ENCODE measurements at places on chromosomes 4 and X.
A peak's percentile ranks its signal among the peaks of the same experiment; 100 is the strongest.

- no peak for DNase-seq
- no peak overlapping the region for H3K27ac ChIP-seq
- peaks cover 10% of the 10 kb centered on the region for H3K4me1 ChIP-seq
- no peak overlapping the region for H3K4me3 ChIP-seq
- peaks cover 5% of the 10 kb centered on the region for H3K36me3 ChIP-seq
These were observed 52.4 kb downstream of the PHOX2B start for GRCh38 chr4:41696131-41696530.

DNA sequence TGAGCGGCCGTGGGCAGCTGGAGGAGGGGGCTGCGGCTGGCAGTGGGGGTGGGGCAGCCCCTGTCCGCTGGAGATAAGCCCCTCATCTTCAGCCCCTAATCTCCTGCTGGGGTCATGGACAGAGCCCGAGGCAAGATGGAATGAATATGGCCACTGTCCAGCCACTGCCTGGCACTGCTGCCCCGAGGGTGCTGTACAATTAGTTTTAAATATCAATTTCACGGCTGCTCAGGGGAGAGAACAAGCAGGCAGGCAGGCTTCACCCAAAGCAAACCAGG is 64.1 kb upstream of the NKX1-1 start:
- no peak overlapping the region for H3K4me3 ChIP-seq
- H3K27me3 ChIP-seq, result peaks cover 6% of the 10 kb centered on the region
- H3K36me3 ChIP-seq, result peaks cover 14% of the 10 kb centered on the region
- DNase-seq, result no peak

DNA sequence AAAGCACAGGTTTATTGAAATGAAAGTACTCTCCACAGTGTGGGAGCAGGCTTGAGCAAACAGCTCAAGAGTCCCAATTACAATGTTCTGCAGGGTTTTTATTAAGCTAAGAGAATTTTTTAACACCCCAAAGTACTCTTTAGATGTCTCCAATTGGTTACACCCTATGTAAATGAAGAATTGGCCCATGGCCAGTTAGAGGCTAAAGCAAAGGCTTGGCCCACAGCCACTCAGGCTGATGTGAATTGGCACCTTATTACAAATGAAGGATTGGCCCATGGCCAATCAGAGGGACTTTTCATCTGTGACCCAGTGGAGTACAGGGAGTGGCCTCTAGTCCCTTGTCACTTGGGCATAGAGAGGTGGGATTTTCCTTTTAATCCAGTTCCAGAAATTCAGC is 30.1 kb upstream of the IQCM start:
- peaks cover 3% of the 10 kb centered on the region for H3K27me3 ChIP-seq
- no peak for DNase-seq
- no peak overlapping the region for H3K4me3 ChIP-seq
- H3K36me3 ChIP-seq, result no peaks in the 10 kb centered on the region
- H3K27ac ChIP-seq, result no peak overlapping the region

DNA sequence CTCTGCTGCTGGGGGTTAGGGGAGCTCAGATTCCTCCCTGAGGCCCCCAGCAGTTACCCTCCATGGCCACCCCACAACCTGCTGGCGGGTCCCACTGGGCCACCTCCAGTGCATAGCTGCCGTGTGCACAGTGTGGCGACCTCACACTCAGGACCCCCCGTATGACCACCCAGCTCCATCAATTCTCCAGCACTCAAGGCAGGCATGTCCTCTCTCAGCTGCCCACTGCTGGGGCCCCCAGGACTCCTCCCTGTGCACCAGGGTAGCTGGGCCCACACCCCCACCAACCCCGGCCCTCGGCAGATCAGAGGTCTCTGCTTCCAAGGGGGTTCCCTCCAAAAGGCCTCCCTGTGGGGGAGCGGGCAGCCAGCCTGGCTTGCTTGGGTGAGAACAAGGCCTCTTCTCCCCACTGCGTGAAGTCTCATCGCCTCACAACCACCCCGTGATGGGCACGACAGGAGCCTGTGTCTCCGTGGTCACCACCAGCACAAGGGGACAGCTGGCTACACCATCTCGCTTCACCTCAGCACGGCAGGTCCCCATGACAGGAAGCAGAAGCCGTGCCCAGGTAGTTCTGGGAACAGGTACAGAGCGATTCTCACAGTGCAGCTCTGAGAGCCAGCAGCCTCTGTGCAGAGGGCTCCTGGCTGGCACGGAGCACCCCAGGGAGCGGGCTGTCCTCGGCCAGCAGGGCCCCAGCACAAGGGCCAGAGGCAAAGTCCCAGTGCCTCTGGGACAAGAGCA is 4.6 kb upstream of the HAUS3 start:
- H3K27ac ChIP-seq, result no peak overlapping the region
- no peaks in the 10 kb centered on the region for H3K27me3 ChIP-seq
- peaks cover 25% of the 10 kb centered on the region for H3K4me1 ChIP-seq
- no peak overlapping the region for H3K4me3 ChIP-seq
- no peaks in the 10 kb centered on the region for H3K36me3 ChIP-seq
- no peak for DNase-seq

- no peak for DNase-seq
- H3K4me3 ChIP-seq, result no peak overlapping the region
- H3K36me3 ChIP-seq, result peaks cover 13% of the 10 kb centered on the region
- H3K27ac ChIP-seq, result no peak overlapping the region
- peaks cover 7% of the 10 kb centered on the region for H3K4me1 ChIP-seq
- H3K27me3 ChIP-seq, result peaks cover 2% of the 10 kb centered on the region
These were observed 141.5 kb downstream of the TENM3 start for GRCh38 chr4:182384631-182385091.

GRCh38 chrX:78064152-78064551 is 39.9 kb upstream of the PGK1 start:
- H3K4me1 ChIP-seq, result peaks cover 16% of the 10 kb centered on the region
- H3K27me3 ChIP-seq, result no peaks in the 10 kb centered on the region
- no peak for DNase-seq
- no peak overlapping the region for H3K4me3 ChIP-seq

- H3K27ac ChIP-seq, result no peak overlapping the region
- no peaks in the 10 kb centered on the region for H3K27me3 ChIP-seq
- DNase-seq, result no peak
These were observed 80.2 kb downstream of the TMEM47 start for GRCh38 chrX:34576864-34577263.

- H3K27me3 ChIP-seq, result peaks cover 4% of the 10 kb centered on the region
- H3K27ac ChIP-seq, result peak overlapping the region; percentile 81
- H3K4me1 ChIP-seq, result peaks cover 44% of the 10 kb centered on the region
- H3K36me3 ChIP-seq, result peaks cover 5% of the 10 kb centered on the region
- peak overlapping the region; percentile 70 for H3K4me3 ChIP-seq
These were observed 323.3 kb downstream of the DCTD start for GRCh38 chr4:182593864-182594263.

GRCh38 chr4:163976588-163976987 is 482.1 kb downstream of the TMA16 start:
- no peak overlapping the region for H3K27ac ChIP-seq
- H3K4me3 ChIP-seq, result no peak overlapping the region
- no peaks in the 10 kb centered on the region for H3K36me3 ChIP-seq
- H3K4me1 ChIP-seq, result no peaks in the 10 kb centered on the region

- no peak overlapping the region for H3K27ac ChIP-seq
- H3K36me3 ChIP-seq, result no peaks in the 10 kb centered on the region
- no peaks in the 10 kb centered on the region for H3K4me1 ChIP-seq
- H3K27me3 ChIP-seq, result no peaks in the 10 kb centered on the region
- H3K4me3 ChIP-seq, result no peak overlapping the region
These were observed 8.2 kb upstream of the TRAM1L1 start for GRCh38 chr4:117093571-117093970.

- no peak overlapping the region for H3K4me3 ChIP-seq
- no peak overlapping the region for H3K27ac ChIP-seq
- peaks cover 10% of the 10 kb centered on the region for H3K27me3 ChIP-seq
These were observed 38.6 kb downstream of the MFAP3L start for GRCh38 chr4:169987327-169988228.

- H3K4me1 ChIP-seq, result no peaks in the 10 kb centered on the region
- H3K4me3 ChIP-seq, result no peak overlapping the region
- peaks cover 5% of the 10 kb centered on the region for H3K36me3 ChIP-seq
- no peaks in the 10 kb centered on the region for H3K27me3 ChIP-seq
- DNase-seq, result no peak
These were observed 60.9 kb upstream of the HS3ST1 start for GRCh38 chr4:11489453-11490083.

DNA sequence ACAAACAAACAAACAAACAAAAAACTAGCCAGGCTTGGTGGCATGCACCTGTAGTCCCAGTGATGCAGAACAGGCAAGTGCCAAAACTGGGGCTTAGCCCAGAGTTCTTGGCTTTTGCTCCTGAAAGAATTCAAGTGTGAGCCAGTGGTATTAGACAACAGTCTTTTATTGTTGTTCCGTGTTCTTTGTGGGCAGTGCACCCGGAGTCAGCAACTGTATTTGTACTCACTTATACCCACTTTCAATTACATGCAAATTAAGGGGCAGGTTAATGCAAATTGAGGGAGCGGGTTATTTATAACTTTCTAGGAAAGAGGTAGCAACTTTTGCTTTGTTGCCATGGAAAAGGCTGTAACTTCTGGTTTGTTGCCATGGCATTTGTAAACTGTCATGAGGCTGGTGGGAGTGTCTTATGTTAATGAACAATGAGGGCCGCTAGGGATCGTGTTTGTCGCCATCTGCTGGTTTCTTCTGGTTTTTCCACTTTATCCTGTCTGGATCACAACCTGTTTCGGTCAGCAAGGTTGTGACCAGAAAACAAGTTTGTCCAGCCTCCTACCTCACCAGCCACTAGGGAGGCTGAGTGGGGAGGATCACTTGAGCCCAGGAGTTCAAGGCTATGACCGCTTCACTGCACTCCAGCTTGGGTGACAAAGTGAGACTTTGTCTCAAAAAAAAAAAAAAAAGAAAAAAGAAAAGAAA is 88.8 kb upstream of the ESX1 start:
- H3K4me3 ChIP-seq, result no peak overlapping the region
- peaks cover 19% of the 10 kb centered on the region for H3K4me1 ChIP-seq
- no peaks in the 10 kb centered on the region for H3K36me3 ChIP-seq
- H3K27me3 ChIP-seq, result no peaks in the 10 kb centered on the region
- peak overlapping the region; percentile 68 for H3K27ac ChIP-seq

GRCh38 chr4:84826681-84827080 is 139.8 kb downstream of the WDFY3 start:
- no peaks in the 10 kb centered on the region for H3K4me1 ChIP-seq
- no peaks in the 10 kb centered on the region for H3K27me3 ChIP-seq
- no peak overlapping the region for H3K27ac ChIP-seq
- no peaks in the 10 kb centered on the region for H3K36me3 ChIP-seq
- H3K4me3 ChIP-seq, result no peak overlapping the region
- DNase-seq, result no peak

- peaks cover 41% of the 10 kb centered on the region for H3K4me1 ChIP-seq
- peak; percentile 7 for DNase-seq
- H3K36me3 ChIP-seq, result peaks cover 1% of the 10 kb centered on the region
- H3K27me3 ChIP-seq, result no peaks in the 10 kb centered on the region
- H3K27ac ChIP-seq, result peak overlapping the region; percentile 59
These were observed 78.8 kb downstream of the TMEM164 start for GRCh38 chrX:110081740-110082139.

GRCh38 chrX:38768079-38768478 is 33.2 kb upstream of the MID1IP1 start:
- peak; percentile 6 for DNase-seq
- H3K27ac ChIP-seq, result no peak overlapping the region

GRCh38 chr4:130689181-130689580 is 1593.2 kb downstream of the C4orf33 start:
- peak; percentile 45 for DNase-seq
- H3K27ac ChIP-seq, result no peak overlapping the region
- peaks cover 12% of the 10 kb centered on the region for H3K4me1 ChIP-seq
- H3K27me3 ChIP-seq, result peaks cover 2% of the 10 kb centered on the region

GRCh38 chrX:31523884-31524536 is 452.2 kb upstream of the FTHL17 start:
- no peak for DNase-seq
- no peaks in the 10 kb centered on the region for H3K36me3 ChIP-seq
- peaks cover 2% of the 10 kb centered on the region for H3K27me3 ChIP-seq
- H3K27ac ChIP-seq, result no peak overlapping the region
- H3K4me1 ChIP-seq, result peaks cover 6% of the 10 kb centered on the region
- H3K4me3 ChIP-seq, result no peak overlapping the region

DNA sequence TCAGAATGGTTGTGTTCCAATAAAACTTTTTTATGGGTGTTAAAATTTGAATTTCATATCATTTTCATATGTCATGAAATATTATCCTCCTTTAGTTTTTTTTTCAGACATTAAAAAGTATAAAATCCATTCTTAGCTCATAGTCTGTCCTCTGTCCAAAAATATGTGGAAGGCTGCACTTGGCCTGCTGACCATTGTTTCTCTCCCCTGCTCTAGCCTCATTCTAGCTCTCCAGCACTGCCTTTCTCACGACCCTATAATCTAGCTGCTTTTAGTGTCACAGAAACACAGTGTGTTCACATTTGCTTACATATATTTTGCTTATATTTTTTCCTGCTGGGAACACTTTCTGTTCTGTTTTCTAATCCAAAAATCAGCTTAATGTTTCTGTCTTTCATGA is 165.0 kb upstream of the ANK2 start:
- no peaks in the 10 kb centered on the region for H3K36me3 ChIP-seq
- no peak overlapping the region for H3K4me3 ChIP-seq
- peaks cover 5% of the 10 kb centered on the region for H3K27me3 ChIP-seq
- no peak overlapping the region for H3K27ac ChIP-seq
- H3K4me1 ChIP-seq, result peaks cover 3% of the 10 kb centered on the region

GRCh38 chr4:62644372-62644771 is 1444.2 kb downstream of the ADGRL3 start:
- H3K27me3 ChIP-seq, result no peaks in the 10 kb centered on the region
- no peak overlapping the region for H3K4me3 ChIP-seq
- no peak overlapping the region for H3K27ac ChIP-seq
- DNase-seq, result no peak
- no peaks in the 10 kb centered on the region for H3K36me3 ChIP-seq

GRCh38 chr4:125773931-125774330 is 459.2 kb downstream of the FAT4 start:
- no peaks in the 10 kb centered on the region for H3K4me1 ChIP-seq
- H3K27me3 ChIP-seq, result no peaks in the 10 kb centered on the region
- no peak for DNase-seq
- H3K27ac ChIP-seq, result no peak overlapping the region
- no peak overlapping the region for H3K4me3 ChIP-seq

GRCh38 chr4:59994118-59994517 is 1206.0 kb upstream of the ADGRL3 start:
- no peak overlapping the region for H3K4me3 ChIP-seq
- H3K27me3 ChIP-seq, result no peaks in the 10 kb centered on the region
- H3K27ac ChIP-seq, result no peak overlapping the region
- no peak for DNase-seq
